ENCODE measurements at places on chromosomes 12 and 14. TPM values are rescaled to one million over a fixed set of nuclear protein-coding genes. Genes with fewer than 3 reads are reported as not detected.
A peak's percentile ranks its signal among the peaks of the same experiment; 100 is the strongest.

DNA sequence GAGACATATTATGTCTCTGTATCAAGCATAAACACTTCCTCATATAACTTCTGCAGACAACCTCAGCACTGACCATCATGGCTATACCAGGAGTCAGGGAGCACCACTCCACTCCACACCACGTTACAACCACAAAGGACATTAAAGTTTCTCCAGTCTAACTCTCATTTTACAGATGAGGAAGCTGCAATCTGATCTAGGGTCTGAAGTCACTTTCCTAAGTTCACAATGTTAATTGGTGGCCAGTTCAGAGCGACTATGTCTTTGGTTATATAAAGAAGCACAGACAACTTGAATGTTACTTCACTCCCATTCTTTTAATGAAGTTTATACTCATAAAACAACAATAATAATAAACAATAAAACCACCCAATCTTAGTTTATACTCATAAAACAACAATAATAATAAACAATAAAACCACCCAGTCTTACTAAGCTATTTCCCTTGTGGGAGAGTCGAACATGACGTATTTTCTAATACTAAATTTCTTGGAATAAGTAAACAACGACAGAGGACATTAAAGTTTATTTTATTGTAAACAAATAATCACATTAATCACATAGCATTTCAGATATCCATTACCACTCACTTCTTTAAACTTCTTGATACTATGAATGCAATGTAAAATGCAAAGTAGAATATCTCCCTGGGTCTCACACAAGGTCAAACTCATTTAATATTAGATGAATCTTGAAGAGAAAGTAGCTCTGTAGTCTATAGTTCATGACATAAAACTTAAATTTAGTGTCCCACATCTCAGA lies 72.4 kb upstream of the SSTR1 start:
- no peak for DNase-seq

DNA sequence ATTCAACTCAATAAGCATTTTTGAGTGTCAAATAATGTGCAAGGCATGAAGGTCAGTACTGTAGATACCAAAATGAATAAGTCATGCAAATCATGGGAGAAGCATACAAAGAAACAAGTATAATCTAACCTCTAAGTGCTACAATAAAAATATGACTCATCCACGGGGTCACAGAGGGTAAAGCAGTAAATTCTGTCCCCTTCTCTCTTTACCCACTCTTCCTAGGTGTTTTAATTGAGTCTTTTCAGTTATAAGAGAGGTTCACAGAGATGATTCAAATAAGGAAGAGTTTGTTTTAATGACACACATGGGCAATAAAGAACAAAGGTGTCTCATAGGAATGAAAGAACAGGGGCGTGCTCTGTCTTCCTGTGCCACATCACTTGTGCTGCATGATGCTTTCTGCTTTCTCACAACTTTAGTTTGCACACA lies 71.5 kb upstream of the DAAM1 start:
- no peak for DNase-seq

DNA sequence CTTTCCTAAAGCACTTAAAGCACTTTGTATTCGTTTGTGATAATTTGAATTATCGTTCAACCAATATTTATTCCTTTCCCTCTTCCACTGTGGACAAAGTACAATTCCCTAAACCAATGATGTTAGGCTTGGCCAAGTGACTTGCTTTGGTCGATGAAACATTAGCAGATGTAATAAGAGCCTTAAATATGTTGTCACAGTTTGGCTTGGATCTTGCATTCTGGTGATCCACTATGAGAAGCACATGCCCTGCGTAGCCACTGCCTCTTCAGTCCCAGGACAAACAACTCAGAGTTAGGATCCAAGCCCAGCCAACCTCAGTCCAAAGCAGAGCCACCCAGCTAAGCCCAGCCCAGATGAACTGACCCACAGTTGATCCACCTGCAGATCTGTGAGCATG lies 8.4 kb upstream of the C12orf75 start:
- DNase-seq: no peak

- no peak for DNase-seq
Measured at GRCh38 chr14:103395244-103395643, 10.0 kb downstream of the MARK3 start.

HOXC5 gene
- 1.2 TPM for total RNA-seq

DNA sequence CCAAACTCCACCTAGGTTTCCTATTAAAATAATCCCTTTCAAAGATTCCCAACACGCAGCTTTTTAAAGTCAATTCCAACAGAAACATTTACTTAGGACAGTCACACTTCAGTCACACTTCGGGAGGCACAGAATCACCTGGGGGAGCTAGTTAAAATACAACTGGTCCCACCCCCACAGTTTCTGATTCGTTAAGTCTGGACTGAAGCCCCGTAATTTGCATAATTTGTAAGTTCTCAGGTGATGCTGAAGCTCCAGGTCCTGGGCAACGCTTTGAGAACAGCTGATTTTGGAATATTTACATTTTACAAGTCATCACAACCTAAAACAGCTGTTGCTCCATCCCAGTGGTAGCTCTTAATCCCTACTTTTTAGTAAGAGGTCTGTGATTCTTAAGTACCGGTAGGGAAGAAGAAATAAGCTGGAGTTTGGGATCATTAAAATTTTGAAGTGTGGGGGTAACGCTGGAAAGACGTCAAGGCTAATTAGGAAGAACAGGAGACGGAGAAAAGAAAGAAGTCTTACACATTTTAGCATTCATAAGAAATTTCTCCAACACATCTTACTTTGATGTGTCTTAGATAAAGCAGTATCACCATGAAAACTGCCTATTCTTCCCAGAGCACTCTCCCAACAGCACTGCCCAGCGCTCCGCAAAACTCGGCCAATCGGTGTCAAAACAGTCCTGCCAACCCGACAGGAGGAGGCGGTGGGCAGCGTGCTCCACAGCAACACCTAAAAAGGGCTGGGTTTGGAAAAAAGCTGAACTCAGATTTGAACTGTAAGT lies 1.1 kb downstream of the IPO8 start:
- DNase-seq: peak; percentile 53

- DNase-seq: no peak
Measured at GRCh38 chr14:89720076-89720687, 234.3 kb downstream of the EFCAB11 start.

DNA sequence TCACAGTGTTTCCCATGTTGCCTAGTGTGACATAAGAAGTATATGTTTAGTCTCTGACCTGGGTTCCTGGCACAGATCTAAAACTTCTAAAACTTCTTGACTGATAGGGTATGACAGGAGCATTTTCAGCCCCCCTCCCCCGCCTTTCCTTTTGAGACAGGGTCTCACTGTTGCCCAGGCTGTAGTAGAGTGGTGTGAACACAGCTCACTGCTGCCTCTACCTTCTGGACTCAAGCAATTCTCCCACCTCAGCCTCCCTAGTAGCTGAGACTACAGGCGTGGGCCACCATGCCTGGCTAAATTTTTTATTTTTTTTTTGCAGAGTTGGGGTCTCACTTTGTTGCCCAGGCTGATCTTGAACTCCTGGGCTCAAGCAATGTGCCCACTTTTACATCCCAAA lies 421.1 kb upstream of the RGS6 start:
- no peak for DNase-seq

- no peak for DNase-seq
Measured at GRCh38 chr14:36451310-36452065, 68.5 kb downstream of the NKX2-1 start.

PLEKHG7 gene
- total RNA-seq: 8.2 TPM

DNA sequence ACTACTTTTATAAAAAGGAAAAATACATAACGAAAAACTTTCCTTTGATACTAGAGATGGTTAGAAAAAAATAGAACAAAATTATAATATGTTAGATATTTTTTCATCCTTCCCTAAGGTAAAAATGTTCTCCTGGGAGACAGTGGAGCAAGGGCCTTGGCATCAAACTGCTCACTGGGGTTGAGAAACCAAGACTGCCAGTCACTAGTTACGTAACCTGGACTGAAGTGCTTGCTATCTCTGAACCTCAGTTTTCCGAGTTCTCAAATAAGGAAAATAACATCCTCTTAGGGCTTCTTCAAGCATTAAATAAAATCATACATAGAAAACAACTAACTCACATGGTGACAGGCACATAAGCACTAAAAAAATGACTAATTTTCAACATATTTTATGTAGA lies 48.2 kb upstream of the FRMD6 start:
- no peak for DNase-seq

DNA sequence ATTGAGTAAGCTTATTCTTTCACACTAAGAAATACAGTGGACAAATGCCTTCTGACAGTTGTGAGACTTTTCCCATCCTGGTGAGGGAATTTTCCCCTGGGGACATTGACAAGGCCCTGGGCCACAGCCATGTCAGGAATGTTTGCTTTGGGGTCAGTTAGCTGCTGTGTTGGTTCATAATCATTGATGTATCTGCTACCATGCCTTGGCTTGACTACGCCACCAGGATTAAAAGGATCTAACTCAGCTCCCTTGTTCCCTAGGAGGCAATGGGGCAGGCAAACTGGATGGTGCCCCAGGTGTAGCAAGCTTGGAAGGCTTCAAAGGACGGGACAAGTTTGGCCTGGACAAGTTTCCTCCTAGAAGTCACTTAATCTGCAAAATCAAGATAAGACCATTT lies 3.1 kb upstream of the CCDC88C start:
- no peak for DNase-seq

FBXO21 gene
- 42.4 TPM for total RNA-seq

DNA sequence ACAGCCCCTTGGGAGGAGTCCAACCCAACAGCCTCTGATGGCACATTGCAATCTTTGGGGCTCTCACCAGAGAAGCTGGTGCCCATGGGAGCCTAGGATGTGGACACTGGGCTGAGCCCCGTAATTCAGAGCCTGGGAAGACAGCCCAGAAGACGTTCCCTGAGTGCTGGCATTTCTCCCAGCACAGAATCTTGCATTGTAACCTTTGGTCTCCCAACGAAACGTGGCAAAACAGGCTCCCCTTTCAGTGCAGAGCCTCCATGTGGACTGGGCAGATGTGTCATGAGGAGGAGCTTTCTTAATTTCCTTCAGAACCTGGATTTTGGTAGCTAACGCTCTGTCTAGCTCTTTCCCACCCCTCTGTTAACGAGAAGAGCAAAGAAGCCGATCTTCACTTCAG lies 26.3 kb downstream of the BATF start:
- DNase-seq: no peak

DNA sequence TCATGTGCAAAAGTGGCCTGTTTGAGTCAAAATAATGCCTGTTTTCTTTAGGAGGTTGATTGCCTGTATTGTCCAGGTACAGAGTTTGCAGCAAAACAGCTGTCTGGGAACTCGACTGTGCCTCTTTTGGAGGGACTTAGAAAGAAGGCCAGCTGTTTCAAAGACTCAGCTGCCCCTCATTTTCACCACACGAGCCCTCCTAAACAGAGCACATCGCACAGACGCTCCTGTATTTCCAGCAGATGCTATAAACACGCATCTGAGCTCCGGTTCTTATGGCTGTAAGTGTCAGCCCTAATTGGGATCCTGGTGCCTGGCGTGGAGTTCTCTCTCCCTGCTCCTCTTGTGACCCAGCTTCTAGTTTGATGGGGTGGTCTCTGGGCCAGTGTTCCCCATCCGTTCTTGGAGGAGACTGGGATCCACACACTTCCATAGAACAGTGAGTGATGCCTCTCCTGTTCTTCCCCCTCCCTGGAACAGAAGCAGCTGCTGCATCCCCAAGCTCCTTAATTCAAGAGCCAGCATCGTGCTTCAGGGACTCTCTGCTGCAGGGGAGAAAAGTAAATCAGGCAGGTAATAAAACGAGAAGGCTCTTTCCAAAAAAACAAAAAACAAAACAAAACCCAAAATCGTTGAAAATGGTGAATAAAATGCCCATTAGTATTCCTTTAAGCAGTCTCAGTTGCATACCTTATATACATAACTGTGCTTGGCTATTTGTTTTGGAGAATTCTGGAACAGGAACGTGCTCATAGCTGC lies 269.0 kb downstream of the SLC15A4 start:
- DNase-seq: no peak

GRCh38 chr12:21940549-21941505 lies at the start of gene ABCC9:
ABCC9 (minus strand) TSS chr12:21941426; CDS start chr12:21936674, 4,752 bp downstream.
- peak; percentile 66 for DNase-seq

GRCh38 chr14:99968941-99969340 lies 96.3 kb upstream of the EVL start:
- no peak for DNase-seq

GRCh38 chr12:69685810-69686209 lies 13.3 kb downstream of the BEST3 start:
- no peak for DNase-seq

DNA sequence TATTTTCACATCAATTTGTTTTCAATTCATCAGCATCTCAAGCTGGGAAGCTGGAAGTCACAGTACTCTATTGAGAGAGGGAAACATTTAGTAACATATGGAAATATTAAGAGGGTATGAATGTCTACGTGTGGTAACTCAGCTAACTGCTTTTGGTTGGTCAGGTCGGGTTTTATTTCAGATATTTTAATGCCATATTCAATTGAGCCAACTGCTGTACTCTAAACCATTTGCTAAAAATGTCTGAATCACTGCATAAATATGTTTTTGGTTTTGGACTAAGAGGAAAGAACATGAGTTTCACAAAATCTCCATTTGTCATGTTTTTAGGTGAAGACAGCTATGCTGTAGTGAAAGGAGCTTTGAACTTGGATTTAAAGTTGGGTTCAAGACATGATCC lies 18.9 kb upstream of the PPFIBP1 start:
- no peak for DNase-seq

GRCh38 chr14:32331206-32331605 lies 2.1 kb downstream of the AKAP6 start:
- peak; percentile 46 for DNase-seq

IRAK3 gene
- total RNA-seq: 21.9 TPM

LHX5 gene
- not detected for total RNA-seq

DNA sequence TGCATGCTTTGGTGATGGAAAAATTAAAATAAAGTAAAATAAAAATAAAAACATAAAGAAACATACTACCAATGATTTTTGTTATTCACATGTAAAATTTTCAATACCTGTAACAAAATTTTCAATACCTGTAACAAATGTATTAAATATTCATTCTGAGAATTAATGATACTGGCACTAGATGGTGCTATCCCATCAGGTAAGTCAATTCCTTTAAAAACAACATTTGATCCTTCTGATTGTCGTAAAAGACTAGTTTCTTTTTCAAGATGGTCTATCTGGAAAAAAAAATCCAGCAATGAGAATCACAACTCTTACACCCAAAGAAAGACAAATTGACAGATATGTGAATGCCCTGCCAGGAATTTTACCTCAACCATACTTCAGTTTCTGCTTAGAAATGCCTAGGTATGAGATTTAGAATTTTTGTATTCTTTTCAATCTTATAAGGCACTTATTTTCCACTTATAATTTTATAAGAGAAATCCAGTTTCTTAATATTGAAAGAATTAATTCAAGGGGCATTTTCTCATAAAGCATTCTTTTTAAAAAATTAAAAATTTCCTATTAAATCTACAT lies 30.7 kb downstream of the CEP290 start:
- DNase-seq: peak; percentile 30

- peak; percentile 90 for DNase-seq
Measured at GRCh38 chr14:100440758-100441203, 117.6 kb downstream of the SLC25A47 start.

IL23A gene
- total RNA-seq: 6.0 TPM

DNA sequence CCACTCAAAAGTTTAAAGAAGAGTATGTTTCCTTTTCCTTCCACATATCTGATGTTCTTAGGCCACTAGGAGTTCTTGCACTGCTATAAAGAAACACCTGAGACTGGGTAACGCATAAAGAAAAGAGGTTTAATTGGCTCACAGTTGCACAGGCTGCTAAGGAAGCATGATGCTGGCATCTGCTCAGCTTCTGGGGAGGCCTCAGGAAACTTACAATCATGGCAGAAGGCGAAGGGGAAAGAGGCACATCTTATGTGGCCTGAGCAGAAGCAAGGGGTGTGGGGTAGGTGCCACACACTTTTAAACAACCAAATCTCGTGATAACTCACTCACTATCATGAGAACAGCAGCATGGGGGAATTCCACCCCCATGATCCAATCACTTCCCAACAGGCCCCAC lies 7.7 kb upstream of the CRADD start:
- no peak for DNase-seq
